ENCODE measurements at places on chromosomes 1 and 21.
A peak's percentile ranks its signal among the peaks of the same experiment; 100 is the strongest.

- DNase-seq, result no peak
Measured at GRCh38 chr1:85451236-85451830, 13.6 kb downstream of the DDAH1 start.

DNA sequence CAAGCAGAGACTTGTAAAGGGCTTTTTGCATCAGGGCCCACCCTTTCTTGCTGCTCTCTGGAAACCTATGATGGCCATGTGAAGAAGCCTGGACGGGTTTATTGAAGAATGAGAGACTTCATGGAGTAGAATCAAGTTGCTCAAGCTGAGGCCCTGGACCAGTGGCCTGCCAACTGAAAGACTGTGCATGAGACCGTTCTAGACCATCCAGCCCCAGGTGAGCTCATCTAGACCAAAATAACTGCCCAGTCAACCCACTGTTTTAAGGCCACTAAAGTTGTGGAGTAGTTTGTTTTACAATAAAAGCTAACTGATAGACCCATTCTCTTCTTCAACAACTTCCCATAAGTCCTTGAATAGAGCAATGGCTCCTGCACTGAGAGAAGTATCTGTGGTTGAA lies 11.8 kb upstream of the ENAH start:
- DNase-seq, result no peak

- DNase-seq, result peak; percentile 85
Measured at GRCh38 chr1:156497078-156497742, 3.4 kb downstream of the MEF2D start.

- DNase-seq, result no peak
Measured at GRCh38 chr1:76450229-76450628, 375.7 kb downstream of the ST6GALNAC3 start.

DNA sequence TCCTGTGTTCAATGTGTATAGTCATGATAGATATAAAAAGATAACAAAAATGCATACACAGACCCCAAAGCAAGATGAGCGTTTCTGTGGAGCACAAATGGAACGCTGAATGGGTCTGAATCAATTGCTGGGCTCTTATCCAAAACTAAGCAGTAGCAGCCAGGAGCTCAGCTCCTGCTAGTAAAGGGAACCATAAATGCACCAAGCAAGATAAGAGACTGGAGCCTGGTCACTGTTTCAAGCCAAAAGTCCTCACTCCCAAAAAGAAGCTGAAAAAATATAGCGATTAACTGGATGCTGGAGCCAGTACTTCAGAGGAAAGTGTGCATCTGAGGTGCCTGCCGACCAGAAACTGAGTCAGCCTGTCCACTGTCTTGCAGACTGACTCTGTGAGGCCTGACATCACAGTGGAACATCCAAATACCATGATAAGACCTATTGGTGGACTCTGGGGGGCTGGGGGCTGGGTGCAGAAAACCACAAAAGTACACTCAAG lies 68.9 kb downstream of the LRRC8C start:
- no peak for DNase-seq

GRCh38 chr1:82386365-82387011 lies 585.8 kb downstream of the ADGRL2 start:
- DNase-seq, result no peak

DNA sequence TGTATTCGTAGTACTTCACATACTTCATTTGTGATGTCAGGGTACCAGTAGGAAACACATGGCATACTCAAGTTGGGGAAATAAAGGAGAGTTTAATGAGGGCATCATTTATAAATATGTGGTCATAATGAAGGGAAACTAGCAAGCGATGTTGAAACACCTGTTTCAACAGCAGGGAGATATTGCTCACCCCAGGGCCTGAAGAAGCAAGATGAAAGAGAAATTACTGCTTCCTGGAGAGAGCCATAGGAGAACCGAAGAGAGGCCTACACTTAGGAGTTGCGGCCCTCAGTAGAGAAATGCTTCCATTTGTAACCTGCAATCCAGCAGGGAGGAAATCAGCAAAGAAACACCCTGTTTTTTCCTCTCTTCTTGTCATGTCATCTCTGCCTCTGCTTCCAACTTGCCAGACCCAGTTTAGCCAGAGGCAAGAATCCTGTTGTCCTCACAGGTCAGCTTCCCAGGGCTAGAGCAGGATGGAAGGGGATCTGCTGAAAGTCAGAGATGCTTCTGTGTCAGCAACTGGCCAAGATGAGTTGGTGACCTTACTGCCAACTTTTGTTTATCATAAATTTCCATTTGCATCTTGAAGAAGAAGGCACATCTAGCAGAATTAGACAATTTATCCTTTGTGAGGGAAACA lies 67.6 kb upstream of the TSPAN2 start:
- DNase-seq, result no peak

DNA sequence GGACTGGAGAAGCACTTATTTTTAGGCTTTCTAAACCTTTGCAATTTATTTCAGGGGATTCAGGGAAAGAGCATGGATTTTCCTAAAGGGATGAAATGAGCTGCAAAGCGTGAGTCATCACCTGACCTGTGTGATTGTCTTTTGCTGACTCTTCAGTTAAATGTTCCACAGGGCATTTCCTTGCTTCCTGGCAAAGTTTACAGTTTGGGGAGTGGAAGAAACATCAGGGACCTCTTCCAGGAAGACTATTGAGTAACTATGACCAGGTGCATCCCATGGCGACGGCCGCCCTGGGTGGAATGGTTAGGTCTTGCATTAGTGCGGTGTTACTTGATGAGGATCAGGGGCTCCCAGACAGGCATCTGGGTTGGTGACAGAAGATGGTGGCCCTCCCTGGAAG lies 79.5 kb upstream of the SIPA1L2 start:
- DNase-seq, result no peak

DNA sequence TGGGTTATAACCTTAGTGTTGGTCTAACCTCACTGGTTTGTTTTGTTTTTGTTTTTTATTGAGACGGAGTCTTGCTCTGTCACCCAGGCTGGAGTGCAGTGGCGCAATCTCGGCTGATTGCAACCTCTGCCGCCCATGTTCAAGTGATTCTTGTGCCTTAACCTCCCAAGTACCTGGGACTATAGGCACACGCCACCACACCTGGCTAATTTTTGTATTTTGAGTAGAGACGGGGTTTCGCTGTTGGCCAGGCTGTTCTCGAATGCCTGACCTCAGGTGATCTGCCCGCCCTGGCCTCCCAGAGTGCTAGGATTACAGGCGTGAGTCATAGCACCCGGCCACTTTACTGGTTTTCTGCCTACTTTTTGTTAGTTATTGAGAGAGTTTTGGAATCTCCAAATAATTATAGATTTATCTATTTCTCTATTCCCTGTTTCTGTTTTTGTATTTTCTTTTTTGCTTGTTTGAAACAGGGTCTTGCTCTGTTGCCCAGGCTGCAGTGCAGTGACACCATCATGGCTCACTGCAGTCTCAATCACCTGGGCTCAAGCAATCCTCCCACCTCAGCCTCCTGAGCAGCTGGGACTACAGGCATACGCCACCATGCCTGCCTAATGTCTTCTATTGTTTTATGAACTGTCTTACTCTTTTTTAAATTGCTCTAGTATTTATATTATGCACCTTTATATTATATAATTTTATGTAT lies 21.4 kb downstream of the SMG7 start:
- DNase-seq, result no peak

DNA sequence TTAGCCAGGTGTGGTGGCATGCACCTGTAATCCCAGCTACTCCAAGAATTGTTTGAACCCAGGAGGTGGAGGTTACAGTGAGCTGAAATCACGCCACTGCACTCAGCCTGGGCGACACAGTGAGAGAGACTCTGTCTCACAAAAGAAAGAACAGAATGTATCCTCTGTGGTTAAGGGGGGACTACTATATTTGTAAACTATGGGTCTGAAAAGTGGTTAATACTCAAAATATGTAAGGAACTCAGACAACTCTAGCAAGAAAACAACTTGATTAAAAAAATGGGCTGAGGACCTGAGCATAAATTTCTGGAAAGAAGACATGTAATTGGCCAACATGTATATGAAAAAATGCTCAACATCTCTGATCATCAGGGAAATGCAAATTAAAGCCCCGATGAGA lies 11.2 kb downstream of the FNBP1L start:
- DNase-seq, result peak; percentile 23

- DNase-seq, result peak; percentile 20
Measured at GRCh38 chr1:31904339-31905092, 33.7 kb downstream of the PTP4A2 start.

- DNase-seq, result peak; percentile 31
Measured at GRCh38 chr1:109514846-109515245, 5.3 kb upstream of the AMIGO1 start.

- DNase-seq, result no peak
Measured at GRCh38 chr1:114169509-114169908, 15.8 kb upstream of the SYT6 start.

- DNase-seq, result no peak
Measured at GRCh38 chr21:37912616-37913015, 3.6 kb downstream of the KCNJ6 start.

DNA sequence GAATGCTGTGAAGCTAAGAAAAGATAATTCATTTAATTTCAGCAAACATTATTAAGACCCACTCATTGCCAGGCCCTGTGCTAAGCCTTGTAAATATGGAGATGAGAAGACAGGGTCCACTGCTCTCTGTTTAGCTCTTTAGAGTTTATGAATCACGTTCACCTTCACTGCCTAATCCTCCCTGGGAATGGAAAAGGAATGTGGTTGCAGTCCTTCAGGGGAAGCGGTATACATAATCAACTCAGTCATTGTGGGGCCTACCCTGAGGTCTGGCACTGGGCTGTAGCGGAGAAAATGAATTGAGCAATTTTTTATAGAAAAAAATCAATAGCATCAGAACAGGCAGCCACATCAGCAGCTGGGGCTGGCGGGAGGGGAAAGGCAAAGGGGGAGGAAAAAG lies 412.1 kb upstream of the NFIA start:
- no peak for DNase-seq

- peak; percentile 57 for DNase-seq
Measured at GRCh38 chr1:36217670-36218069, 6.6 kb upstream of the THRAP3 start.

- DNase-seq, result no peak
Measured at GRCh38 chr21:15249285-15249993, 184.6 kb upstream of the NRIP1 start.

DNA sequence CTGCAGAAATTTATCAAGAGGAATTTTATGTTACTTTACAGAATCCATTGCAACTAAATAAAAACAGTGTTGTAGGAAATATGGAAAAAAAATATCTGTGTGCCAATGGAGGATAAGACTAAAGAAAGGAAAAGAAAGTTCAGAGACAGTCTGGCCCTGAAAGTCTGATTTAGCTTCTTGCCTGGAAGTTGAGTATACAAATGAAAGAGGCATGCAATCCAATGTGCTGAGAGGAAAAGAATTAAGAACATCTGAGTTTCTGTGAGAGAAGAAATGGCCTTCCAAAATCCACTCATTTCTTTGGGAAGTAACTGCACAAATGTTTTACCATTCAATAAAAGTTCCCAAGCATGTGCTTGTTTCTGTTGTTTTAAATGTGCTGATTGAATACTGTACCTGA lies 65.1 kb downstream of the LHX9 start:
- peak; percentile 33 for DNase-seq

DNA sequence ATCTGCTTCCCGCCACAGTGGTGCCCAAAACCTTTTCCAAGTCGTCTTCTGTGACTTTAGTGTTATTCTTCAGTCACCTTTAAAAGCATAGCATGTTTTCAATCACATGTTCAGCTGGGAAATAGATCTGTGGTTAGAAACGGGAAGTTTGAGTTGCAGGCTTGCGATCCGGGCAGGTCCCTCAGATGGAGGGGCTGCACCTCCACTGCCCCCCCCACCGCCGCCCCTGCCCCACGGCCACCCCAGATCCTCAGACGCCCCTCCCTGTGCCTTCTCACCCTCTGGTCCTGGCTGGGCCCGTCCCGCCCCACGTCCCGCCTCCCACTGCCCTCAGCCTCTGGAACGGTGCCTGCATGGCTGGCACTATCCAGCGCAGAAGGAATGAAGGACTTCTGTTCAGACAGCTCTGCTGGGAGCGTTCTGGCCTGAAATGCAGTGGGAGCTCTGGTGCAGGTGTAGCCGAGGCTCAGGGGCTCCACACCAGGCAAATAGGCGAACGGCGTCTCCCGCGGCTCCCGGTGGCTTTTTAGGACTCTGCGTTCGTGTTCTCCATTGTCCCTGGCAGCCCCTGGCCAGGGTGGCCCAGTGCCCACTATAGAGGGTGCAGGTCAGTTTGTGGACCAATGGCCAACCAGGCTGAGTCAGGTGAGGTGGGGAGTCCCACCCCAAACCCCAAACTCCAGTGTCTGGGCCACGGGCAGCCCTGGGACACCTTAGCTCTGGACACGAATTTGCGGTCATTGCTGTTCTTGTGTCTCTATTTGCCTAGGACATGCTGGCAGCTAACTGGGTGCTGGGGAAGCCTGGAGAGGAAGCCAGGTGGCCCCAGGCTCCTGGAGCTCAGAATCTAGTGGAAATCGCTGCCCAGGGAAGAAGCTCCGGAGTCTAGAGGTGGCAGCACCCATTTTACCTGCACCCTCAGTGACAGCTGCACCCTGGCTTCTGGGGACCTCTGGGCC lies 67.1 kb downstream of the FAAP20 start:
- no peak for DNase-seq

- DNase-seq, result peak; percentile 90
Measured at GRCh38 chr1:9561429-9561828, 22.2 kb downstream of the SLC25A33 start.

DNA sequence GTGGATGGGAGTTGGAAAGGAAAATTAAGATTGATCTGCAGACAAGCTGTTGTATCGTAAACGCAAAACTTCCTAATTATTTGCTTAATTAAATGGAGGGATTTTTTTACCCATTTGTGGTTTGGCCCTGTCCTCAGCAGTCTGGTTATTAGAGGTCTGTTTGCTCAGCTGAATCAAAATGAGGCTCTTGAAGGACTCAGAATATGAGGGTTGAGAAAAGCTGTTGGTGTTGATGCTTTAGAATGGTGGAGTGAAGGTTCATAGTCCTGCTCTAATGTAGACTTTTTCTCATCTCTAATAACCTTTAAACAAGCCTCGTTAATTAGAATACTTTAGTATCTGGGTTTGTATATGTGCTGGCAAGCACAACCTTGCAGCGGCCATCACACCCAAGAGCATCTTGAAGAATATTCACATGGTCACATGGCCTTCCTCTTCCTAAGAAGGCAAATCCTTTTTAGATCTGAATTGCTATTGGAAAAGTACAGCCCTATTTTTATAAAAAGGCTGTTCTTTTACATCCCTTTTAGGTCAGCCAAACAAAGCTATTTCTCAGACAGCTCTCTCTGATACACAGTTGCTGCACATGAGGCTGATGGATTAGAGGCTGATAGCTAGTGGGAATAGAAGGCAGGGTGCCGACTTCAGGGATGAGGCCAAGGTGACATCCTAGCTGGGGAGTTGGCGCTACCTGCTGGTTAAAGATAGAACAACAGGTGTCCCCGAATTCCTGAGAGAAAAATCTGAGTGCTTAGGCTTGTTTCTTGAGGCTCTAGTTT lies 53.8 kb downstream of the MACF1 start:
- DNase-seq, result peak; percentile 74

- no peak for DNase-seq
Measured at GRCh38 chr1:96710708-96711477, 10.7 kb upstream of the PTBP2 start.

- no peak for DNase-seq
Measured at GRCh38 chr1:32464191-32464715, 619 bp upstream of the ZBTB8B start.

DNA sequence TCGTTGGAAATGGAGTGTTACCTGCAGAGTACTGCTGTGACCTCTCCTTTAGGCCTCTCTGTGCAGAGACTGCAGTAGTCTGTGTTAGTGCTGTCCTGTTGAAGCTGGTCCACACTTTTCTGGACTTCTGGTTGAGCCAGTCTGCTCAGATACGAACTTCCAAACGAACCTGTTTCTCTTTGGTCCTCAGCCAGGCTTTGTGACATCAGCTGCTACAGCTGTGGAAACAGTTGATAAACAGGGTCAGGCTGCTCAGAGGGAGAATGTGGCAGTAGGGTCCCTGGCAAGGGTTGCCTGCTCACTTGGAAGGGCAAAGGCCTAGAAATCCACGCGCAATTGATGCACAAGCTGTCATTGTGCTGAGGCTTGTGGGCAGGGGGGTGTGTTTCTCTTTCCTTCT lies 98.8 kb downstream of the NOS1AP start:
- no peak for DNase-seq
